ENCODE measurements at places on chromosomes 16 and 17. TPM values are rescaled to one million over a fixed set of nuclear protein-coding genes. Genes with fewer than 3 reads are reported as not detected.

KRTAP3-2 gene
- polyA plus RNA-seq, result not detected

TEX14 gene
- polyA plus RNA-seq, result not detected

OMG gene
- polyA plus RNA-seq, result not detected

SCNN1B gene
- 0.24 TPM for polyA plus RNA-seq

KRT222 gene
- not detected for polyA plus RNA-seq

Measured in IgD-negative memory B cell (primary cell).